Sciatic nerve (tissue), 2 donors: ENCODE measurements at places on chromosomes 11 and 22. TPM values are rescaled to one million over a fixed set of nuclear protein-coding genes. Genes with fewer than 3 reads are reported as not detected.

DNA sequence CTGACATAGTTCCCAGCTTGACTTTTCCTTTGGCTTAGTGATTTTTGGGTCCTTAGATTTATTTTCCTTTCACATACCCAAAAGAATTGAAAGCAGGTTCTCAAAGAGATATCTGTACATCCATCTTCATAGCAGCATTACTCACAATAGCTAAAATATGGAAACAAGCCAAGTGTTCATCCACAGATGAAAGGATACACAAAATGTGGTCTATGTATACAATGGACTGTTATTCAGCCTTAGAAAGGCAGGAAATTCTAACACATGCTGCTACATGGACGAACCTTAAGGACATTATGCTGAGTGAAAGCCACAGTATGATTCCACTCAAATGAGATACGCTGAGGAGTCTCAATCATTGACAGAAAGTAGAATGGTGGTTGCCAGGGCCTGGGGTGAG, 171.8 kb downstream of the IGLL1 start:
- DNase-seq, result no peak

- DNase-seq, result no peak
Measured at GRCh38 chr22:32564170-32565001, 89.8 kb downstream of the FBXO7 start.

GRCh38 chr11:125694951-125695350, 14.3 kb upstream of the ACRV1 start:
- no peak for DNase-seq

GRCh38 chr22:31044262-31044861, 36.8 kb upstream of the SMTN start:
- peak; percentile 80 for DNase-seq

DNA sequence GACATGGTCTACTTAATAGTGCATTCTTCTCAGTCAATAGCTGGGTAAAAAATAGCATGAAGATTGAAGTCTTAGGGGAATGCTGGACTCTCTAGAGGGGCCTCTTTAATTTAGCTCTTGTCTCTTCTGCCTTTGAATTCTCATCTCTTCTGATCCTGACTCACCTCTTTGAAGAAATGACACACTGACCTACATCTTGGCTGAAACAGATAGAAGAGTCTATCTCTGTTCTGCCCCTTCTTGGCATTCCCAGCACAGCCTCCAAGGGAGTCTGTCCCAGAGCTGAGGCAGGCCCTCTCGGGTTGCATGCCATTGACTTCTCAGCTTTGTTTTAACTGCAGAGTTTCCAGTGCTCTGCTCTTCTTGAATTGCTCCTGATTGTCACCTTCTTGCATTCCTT, 55.7 kb downstream of the PTPRJ start:
- DNase-seq, result no peak

OR4A16 gene
- not detected for total RNA-seq

DNA sequence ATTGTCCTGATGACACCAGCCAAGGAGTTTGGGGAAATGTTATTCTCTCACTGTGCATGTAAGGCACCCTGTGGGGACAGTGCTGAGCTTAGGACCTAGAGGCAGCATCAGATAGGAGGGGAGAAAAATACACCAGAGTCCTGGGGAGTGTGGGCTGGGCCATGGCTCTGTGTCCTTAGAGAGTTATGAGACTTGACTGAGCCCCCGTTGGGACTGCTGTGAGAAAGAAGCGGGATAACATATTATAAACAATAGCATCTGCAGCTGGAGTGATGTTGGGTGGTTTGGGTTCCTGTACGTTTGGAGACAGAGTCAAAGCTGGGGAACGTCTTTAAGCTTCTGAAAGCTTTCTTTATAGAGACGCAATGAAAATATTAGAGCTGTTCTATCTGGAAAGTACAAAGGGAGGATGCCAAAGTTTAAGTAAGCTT, 90.9 kb upstream of the CRTAM start:
- DNase-seq, result no peak

GRCh38 chr11:34667810-34668582, 47.1 kb downstream of the EHF start:
- DNase-seq, result no peak

FAT3 gene
- total RNA-seq, result 2.2 TPM
